T47D (cell line): ENCODE measurements at places on chromosomes 6 and 20.

GRCh38 chr20:10665791-10666190 lies 8.0 kb downstream of the JAG1 start:
- no peak for DNase-seq

GRCh38 chr6:153131037-153131981 lies at the start of gene RGS17:
RGS17 (minus strand) TSS chr6:153131282; CDS start chr6:153044018, 87,264 bp downstream.
- no peak for DNase-seq

DNA sequence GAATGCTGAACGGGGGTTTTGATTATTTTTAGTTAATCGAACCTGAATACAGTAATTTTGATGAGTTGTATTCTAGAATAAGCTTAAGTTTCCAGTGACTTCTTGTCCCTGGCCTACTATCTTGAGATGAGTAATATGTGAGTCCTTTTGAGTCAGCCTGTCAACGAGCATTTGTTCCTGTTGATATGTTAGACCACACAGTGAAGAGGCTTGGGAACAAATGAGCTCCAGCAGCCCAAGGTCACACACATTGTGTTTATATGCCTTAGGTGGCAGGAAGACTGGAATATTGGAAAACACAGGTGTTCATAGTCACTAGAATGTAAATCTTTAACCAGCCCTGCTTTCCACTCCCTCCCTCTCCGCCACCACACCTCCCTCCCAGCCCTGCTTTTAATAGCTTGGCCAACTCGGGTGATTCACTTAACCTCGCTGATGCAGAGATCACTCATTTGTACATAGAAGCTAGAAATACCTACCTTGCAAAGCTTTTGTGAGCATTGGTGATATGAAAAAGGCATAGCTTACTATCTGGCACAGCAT lies 9.1 kb downstream of the SMPDL3A start:
- no peak for DNase-seq

- no peak for DNase-seq
These were observed 55.9 kb downstream of the STXBP5 start for GRCh38 chr6:147260091-147260490.

GRCh38 chr20:48682529-48683363 lies 145.1 kb downstream of the PREX1 start:
- DNase-seq = no peak

DNA sequence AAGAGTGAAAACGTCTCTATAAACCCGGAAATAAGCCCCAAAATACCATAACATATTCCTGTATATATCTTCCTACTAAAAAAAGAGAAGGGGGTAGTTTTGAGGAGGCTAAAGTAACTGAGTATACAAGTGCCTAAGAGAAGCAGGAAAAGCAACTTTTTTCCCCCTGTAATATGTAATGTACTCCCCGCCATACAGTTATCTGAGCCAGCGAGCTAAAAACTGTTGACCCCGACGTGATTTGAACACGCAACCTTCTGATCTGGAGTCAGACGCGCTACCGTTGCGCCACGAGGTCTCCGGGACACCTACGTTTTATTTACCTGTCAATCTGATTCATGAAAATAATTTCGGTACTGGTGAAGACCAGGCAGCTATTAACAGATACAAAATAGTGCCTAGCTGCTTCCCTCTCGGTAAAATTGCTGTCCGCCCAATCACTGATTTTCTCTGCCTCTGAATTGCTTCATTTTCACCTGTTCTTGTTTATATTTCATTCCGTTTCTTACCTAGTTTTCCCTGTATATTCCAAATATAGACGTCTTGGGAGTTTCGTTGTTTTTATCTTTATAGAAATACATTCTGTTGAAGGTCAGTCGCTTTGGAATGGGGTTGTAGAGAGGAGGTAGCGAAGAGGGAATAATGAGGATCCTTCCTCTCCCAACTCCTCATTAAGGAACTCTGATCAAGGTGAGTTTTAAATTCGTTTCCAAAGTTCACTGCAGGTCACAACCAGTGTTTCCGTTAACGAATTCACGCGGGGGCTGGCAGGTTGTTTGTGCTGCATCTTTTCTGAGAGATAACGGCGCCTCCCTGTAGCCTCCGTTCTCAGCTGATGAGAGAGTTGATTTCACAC lies 33.6 kb upstream of the BTN3A2 start:
- no peak for DNase-seq

- DNase-seq = no peak
These were observed 189.4 kb upstream of the RNF217 start for GRCh38 chr6:124772733-124773319.

- DNase-seq = no peak
These were observed 431.4 kb upstream of the RUNX2 start for GRCh38 chr6:44896701-44897100.

DNA sequence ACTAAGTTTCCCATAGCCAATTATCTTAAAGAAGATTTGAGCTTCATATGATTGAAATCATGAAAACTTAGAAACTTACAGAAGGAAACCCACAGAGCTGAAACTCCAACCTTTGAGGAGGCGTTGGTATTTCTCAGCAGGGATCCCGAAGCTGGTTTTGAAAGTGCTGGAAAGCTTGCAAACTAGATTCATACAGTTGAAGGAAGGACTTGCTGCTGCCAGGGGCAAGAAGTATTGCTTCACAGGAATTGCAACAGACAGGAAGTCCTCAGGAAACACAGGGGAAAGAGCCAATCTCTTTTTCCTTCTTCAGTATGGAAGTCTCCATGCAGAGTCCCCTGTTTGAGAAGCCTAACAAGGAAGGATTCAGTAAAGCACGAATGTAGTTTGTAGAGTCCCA lies 419.7 kb downstream of the CD109 start:
- no peak for DNase-seq

DNA sequence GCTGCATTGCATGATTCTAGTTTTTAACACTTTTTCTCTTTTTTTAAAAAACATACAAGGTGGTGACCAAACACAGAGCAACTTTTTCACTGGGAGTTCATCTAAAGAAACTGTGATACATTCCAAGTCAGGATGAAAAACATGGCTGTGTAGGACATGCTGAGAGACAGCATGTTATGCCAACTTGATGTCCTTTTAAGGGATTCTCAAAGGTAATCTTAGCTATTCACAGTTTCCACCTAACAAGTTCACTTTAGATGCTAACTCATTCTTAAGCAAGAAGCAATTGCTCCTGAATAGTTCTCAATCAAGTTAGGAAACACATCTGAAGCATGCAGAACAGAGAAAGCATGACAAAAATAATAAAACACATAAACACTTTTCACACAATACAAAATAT lies 3.3 kb downstream of the ASCC3 start:
- no peak for DNase-seq

GRCh38 chr6:15879371-15880261 lies 216.8 kb upstream of the DTNBP1 start:
- no peak for DNase-seq

DNA sequence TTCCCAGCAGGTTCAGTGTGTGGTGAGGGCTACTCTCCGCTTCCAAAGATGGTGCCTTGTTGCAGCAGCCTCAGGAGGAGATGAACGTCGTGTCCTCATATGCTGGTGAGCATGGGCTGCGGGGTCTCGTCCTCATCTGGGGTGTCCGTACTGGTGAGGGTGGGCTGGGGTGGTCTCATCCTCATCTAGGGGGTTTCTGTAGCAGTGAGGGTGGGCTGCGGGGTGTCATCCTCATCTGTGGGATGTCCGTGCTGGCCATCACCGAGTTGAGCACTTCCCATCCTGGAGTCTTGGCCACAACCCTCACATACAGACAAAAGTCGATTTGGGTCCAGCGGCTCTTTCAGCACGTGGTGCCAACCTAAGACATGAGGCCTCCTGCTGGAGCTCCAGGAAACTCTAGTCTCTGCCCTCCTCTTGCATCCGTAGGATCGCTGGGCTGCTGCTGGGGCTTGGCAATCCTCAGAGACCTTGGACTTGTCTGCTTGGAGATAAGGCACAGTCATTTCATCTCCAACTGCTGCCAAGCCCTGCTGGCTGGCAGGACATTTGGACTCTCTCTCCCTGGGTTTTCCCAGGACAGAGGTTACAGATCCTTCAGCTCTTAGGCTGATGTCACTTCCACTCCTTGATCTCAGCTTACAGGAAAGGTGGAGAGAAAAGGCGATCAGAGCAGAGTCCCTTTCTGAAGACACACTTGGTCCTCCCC lies 160.4 kb downstream of the PACRG start:
- no peak for DNase-seq

GRCh38 chr6:47254051-47254450 lies 55.7 kb downstream of the TNFRSF21 start:
- no peak for DNase-seq

- DNase-seq = no peak
These were observed 128.2 kb downstream of the BANF2 start for GRCh38 chr20:17827759-17828559.

- no peak for DNase-seq
These were observed 124.4 kb upstream of the KCNK16 start for GRCh38 chr6:39446909-39447308.

DNA sequence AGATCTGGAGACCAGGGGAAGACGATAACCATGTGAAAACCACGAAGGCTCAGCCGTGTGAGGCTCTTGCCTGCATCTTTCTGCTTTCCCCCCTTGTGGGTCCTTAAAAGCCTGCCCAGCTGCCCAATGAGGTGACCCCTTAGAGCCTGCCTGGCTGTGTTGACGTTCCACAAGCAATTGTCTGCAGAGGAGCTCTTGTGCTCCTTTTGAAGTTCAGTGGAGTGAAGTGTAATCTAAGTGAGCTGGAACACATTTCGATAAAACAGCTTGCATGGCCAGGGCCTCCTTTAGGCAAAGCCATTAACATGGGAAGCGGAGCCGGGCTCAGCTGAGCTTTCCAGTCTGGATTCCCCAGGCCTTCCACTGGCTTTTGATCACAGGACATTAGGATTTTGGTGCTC lies 27.3 kb upstream of the TCP11 start:
- no peak for DNase-seq

DNA sequence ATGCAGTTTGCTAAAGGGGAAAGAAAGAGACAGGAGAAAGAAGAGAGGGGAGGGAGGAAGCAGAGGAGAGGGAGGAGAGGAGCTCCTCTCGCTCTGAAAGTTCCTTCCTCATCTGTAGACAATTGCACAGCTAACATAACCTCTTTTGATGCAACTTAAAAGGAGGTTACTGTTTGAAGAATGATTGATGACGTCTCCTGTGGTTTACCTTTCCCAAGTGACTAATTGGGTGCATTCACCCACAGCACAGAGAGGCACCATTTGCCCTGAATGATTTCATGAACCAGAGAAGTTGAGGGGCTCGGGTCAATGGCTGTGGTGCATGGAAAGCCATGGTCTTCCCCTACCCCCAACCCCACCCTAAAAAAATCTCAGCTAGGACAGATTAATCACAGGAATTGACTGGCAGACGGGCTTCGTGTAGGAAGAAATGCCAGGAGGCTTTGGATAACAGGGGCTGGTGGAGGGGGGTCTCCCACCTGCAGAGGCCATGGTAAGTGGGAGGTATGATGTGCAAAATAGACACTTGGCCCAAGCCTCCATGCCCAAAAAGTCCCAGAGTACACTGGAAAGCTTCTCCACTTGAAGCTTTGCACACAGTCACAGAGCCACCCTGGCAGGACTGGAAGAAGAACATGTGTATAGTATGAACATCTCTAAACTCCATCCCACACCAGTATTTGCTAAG lies 213.7 kb downstream of the ANKRD60 start:
- DNase-seq = no peak

DNA sequence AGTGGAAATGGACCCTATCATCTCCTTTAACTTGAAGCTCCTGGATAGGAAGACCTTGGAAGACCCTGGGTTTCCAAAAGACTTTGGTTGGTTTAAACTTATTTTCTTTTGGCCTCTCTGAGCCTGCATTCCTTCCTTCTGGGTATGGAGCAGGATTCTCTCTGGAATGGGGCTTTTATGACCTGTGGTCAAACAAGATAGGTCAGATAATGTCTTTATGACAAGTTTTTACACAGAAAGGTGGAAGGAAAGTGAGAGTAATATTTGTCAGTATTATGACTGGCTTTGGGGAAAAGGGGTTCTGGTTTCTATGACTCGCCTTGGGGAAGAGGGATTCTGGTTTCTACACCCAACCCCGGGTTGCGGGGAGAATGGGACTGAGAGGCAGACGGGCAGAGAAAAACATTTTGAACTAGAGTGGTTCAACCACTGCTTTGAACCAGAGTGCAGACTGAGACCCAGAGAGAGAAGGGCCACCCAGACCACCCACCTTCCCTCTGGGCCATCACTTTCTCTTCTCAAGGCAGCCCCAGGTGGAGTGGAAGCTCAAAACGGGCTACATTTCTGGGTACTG lies 37.6 kb upstream of the KCNK5 start:
- peak; percentile 88 for DNase-seq

DNA sequence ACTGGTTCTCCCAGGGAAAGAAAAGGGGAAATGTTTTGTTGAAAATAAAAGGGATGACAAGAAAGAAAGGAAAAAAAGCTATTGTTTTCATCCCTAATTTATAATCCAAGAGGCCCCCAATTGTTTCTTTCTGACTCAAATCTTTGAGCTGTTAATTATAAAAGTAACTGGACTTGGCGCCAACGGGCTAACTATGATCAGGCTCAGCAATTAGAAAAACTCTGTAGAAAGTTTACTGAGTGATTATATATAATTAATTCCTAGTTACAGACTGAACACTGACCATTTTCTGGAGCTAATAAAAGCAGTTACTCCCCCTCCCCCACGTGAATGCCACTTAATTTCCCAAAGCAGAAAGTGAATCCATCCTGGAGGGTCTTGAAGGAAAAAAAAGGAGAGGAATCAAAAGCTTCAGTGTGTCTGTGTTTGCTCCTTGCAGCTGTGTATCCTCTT lies 3.2 kb downstream of the ZMYND8 start:
- DNase-seq = no peak

DNA sequence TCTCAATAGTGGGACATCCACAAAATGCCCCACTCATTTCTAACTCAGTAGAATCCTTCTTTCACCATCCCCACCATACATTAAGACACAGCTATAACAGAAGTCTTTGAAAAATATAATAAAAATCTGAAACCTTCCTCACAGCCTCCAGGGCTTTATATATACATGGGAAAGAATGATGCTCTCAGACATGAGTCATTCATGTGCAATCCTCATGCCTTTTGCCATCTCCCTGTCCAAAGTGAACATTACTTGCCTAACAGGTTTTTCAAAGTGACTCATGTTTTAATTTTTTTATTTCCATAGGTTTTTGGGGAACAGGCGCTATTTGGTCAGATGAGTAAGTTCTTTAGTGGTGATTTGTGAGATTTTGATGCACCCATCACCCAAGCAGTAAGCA lies 162.7 kb downstream of the RALGAPA2 start:
- DNase-seq = peak; percentile 5

DNA sequence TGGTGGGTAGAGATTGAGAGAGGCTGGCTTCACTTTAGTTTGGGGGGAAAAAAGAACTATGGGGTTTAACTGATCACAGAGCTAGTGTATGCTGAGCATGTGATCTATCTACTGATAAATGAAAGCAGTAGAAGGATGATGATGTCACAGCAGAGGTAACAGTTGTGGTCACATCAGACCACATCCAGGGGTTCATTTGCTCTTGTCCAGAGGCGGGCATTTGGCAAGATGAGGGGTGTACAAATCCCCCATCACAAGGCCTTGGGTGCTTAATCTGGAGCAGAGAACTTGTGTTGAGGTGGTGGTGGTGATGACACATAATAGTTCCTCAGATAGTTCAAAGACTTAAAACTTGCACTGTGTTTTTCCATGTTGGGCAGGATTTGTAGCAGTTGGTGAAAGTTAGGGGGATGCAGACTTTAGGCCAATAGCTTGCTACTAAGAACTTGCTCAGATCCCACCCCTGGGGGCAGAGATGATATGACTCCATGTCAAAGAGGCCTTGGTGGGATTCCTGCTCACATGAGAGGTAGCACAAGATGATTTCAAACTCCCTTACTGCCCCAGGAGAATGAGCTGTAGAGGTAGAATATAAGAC lies 63.4 kb downstream of the PRDM1 start:
- DNase-seq = no peak

GRCh38 chr6:91276315-91276714 lies 689.4 kb upstream of the MAP3K7 start:
- peak; percentile 4 for DNase-seq
